ENCODE measurements at places on chromosomes 12 and 14. TPM values are rescaled to one million over a fixed set of nuclear protein-coding genes. Genes with fewer than 3 reads are reported as not detected.

RIN3 gene
- 5.8 TPM for polyA plus RNA-seq

TPPP2 gene
- not detected for polyA plus RNA-seq

DAAM1 gene
- 5.5 TPM for polyA plus RNA-seq

HOXC9 gene
- polyA plus RNA-seq: 1.2 TPM

SALL2 gene
- polyA plus RNA-seq: 7.5 TPM

RFLNA gene
- polyA plus RNA-seq: not detected

KRT74 gene
- polyA plus RNA-seq: not detected

RNFT2 gene
- polyA plus RNA-seq: 3.8 TPM

- no peak for DNase-seq
Observed at GRCh38 chr12:95077341-95077740, 3.9 kb upstream of the NR2C1 start.

GRCh38 chr12:62523619-62524018 lies 57.0 kb downstream of the MON2 start:
- no peak for DNase-seq

DNA sequence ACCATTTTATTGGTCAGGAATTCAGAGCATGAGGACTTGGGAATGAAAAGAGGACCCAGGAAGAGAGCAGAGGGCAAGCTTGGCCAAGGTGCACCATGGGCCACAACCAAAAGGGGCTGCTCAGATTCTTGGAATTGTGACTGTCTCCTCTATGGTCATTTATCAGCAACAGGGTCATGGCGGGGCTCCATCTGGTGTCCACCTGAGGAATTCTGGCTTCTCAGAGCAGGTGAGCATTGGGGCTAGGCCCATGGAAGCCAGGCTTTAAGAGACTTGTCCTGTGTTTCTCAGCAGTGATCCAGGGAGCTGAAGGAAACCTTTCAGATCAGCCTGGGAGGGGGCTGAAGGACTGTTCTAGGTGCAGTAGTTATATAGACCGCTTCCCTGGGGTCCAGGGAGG lies 2.6 kb upstream of the RIN3 start:
- DNase-seq: no peak

GRCh38 chr14:23600322-23600707 lies 21.7 kb upstream of the JPH4 start:
- DNase-seq: no peak

- no peak for DNase-seq
Observed at GRCh38 chr14:78974691-78975090, 804.5 kb downstream of the NRXN3 start.

- DNase-seq: no peak
Observed at GRCh38 chr12:22282283-22282682, 52.2 kb downstream of the ST8SIA1 start.

GRCh38 chr12:48696626-48697025 lies 14.6 kb upstream of the KANSL2 start:
- DNase-seq: no peak

DNA sequence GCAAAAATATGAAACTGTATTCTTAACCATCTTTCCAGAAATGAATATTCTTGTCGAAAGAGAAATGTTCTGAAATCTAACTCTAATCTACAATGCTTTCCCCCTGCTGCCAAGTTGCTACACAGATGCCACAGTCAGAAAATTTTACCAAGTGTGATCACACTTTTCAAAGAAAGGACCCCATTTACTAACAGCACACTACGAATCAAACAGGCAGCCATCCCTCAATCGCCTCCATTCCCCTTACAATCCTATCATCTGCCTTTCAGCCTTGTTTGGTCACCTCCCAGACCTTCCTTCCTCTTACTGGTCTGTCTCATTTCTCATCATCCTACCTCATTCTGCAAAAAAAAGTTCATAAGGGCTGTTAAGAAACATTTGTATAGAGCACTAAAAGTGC lies 190.1 kb downstream of the MED13L start:
- DNase-seq: no peak

DNA sequence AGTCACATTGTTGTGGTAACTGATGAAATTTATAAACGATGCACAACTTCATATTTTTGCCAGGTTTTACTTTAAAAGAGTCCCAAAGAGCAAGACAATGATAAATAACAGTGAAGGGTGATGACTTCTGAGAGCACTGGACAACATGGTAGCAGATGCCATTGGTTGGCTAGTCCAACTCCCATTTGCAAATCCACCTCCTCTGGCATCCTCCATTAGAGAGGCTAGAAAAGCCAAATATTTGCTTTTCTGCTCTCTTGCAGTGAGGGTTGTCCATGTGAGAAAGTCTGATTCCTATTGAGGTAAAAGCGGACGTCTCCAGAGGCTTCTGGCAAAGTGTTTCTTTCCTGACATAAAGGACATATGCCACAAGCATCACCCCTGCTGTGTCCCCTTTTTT lies 89.6 kb upstream of the BMP4 start:
- DNase-seq: no peak

- DNase-seq: no peak
Observed at GRCh38 chr14:56821177-56821576, 10.9 kb upstream of the OTX2 start.

- peak; percentile 77 for DNase-seq
Observed at GRCh38 chr14:68843471-68844209, 50.8 kb upstream of the ZFP36L1 start.
